ENCODE measurements at places on chromosomes 3 and 15.

GRCh38 chr15:70314018-70314354 is 216.3 kb upstream of the TLE3 start:
- DNase-seq, result no peak

- DNase-seq, result peak; percentile 53
Measured at GRCh38 chr3:17115186-17115585, 230.4 kb downstream of the PLCL2 start.

DNA sequence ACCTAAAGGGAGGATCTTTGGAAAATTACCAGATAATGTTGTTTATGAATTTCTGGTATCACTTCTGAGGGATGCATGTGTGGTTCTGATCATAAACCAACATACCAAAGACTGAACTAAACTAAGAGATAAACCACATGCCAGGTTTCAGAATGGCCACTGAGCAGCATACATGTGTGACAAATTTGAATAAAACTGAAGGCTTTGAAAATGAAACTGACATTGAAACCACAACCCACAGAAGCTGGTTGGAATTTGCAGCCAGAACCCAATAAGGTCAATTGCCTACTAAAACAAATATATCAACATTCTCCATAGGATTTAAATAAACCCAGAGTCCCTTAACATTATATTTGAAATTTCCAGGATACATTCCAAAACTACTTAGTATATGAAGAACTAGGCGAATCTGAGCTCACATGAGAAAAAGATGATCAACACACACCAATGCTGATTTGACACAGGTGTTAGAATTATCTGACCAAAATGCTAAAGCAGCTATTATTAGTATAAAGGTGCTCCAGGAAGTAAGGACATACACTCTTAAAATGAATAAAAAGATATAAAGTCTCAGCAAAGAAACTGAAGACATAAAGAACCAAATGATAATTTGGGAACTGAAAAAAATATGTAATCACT is 125.0 kb downstream of the ZNF280D start:
- peak; percentile 9 for DNase-seq

- no peak for DNase-seq
Measured at GRCh38 chr3:123277106-123277505, 75.4 kb downstream of the SEC22A start.

DNA sequence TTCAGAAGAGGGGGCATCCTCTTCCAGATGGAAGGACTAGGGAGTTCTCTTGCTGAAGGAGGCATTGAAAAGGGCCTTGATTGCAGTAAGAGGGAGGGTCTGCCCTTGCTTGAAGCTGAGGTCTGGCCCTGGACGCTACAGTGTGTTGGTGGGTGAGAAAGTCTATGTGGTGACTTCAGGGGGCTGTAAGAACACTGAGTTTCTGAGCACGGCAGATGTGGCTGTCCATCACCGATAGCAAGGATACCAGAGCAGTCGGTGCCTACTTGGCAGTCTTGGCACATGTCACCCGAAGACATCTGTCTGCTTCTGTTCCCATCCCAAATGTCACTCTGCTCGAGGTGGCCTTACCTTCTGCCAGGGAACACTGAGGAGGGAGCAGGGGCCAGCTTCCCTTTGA is 631.1 kb upstream of the CFAP20DC start:
- DNase-seq, result no peak

- peak; percentile 29 for DNase-seq
Measured at GRCh38 chr3:184506561-184506991, 55.0 kb upstream of the EPHB3 start.

GRCh38 chr15:80698676-80699075 is 3.6 kb downstream of the ABHD17C start:
- DNase-seq, result peak; percentile 31

All from ELR (cell line).